ENCODE measurements at places on chromosomes 6 and 20. TPM values are rescaled to one million over a fixed set of nuclear protein-coding genes. Genes with fewer than 3 reads are reported as not detected.

Gene PTPN1
- 11.2 TPM for polyA plus RNA-seq

- no peak overlapping the region for H3K4me3 ChIP-seq
- DNase-seq: no peak
Observed at GRCh38 chr6:139184459-139184858, 49.6 kb downstream of the HECA start.

Gene C20orf144
- 0.15 TPM for polyA plus RNA-seq

Gene NOTCH4
- 27.4 TPM for polyA plus RNA-seq

DNA sequence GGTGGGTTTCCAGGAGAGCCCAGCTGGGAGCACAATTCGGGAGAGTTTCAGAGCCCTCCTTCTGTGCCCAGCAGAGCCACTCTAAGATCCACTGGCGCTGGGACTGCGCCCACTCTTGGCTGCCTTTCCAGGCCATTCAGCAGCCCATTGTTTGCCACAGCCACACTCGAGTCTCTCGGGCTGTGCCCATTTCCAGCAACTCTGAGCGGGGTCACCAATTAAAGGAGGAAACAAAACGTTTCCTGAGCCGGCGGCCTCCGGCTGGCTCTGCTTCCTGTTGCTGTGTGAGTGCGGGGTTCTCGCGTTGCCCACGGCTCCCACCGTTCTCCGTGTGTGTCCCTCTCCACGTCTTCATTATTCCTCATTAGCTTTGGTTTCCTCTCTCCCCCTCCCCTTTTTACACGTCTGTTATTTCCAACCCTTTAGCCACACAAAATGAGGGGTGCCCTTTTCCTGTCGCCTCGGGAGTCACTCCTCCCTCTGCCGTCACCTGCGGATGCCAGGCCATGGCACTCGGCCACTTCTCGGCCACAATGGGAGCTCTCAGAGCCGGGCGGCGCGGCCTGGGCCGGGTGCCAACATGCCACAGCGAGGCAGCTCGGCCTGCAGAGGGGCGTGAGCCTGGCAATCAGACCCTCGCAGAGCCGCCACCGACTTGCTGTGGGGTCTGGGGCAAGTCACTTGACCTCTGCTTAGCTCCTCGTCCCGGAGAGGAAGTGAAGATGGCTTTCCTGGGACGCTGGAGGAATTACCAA, 94.3 kb upstream of the NKX2-2 start:
- no peaks in the 10 kb centered on the region for H3K27me3 ChIP-seq
- DNase-seq: peak; percentile 54
- H3K4me3 ChIP-seq: no peak overlapping the region
- no peaks in the 10 kb centered on the region for H3K4me1 ChIP-seq
- H3K27ac ChIP-seq: no peak overlapping the region
- no peaks in the 10 kb centered on the region for H3K36me3 ChIP-seq

Gene SLC44A4
- polyA plus RNA-seq: 9.0 TPM

DNA sequence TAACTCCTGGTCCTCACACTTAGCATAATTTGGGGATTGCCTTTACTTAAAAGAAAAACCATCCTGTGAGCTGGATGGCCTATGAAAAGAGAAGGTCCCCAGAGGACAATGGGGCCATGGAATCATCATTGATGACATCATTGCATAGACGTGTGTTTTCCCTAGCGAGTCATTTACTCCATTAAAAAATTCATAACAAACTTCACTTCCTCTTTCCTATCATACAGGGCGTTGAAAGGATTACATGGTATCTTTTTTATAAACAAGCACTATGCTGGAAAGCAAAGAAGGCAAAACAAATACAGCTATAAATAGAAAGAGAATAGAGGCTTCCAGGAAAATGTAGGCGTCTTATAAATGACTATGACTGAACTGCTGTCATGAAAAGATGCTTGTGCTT, 11.3 kb upstream of the COL12A1 start:
- H3K27ac ChIP-seq: no peak overlapping the region
- no peaks in the 10 kb centered on the region for H3K27me3 ChIP-seq
- no peaks in the 10 kb centered on the region for H3K4me1 ChIP-seq
- no peak overlapping the region for H3K4me3 ChIP-seq

Gene ID1
- 64.7 TPM for polyA plus RNA-seq

DNA sequence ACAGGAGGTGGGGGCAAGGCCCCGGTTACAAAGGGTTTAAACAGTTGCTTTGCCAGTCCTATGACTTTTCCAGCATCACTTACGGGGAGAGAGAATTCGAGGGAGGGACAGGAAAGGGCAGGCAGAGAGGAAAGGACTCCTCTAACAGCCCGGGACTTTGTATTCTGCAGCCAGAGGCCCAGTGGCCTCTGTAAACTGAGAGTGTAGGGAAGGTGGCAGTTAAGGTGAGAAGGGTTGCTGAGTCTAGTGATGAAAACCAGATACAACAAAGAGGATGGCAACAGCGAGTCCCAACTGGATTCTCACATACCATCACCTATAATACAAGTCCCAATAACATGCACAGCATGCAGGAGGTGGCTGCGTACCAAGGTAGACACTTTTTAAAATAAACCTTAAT, 13.5 kb downstream of the PLAGL2 start:
- H3K27ac ChIP-seq: no peak overlapping the region
- DNase-seq: no peak
- no peaks in the 10 kb centered on the region for H3K4me1 ChIP-seq
- H3K36me3 ChIP-seq: no peaks in the 10 kb centered on the region
- no peak overlapping the region for H3K4me3 ChIP-seq

- H3K4me3 ChIP-seq: no peak overlapping the region
- H3K27ac ChIP-seq: no peak overlapping the region
- no peak for DNase-seq
- no peaks in the 10 kb centered on the region for H3K36me3 ChIP-seq
- no peaks in the 10 kb centered on the region for H3K4me1 ChIP-seq
Observed at GRCh38 chr6:48928937-48929336, 534.1 kb downstream of the MMUT start.

Gene SCRT2
- 0.63 TPM for polyA plus RNA-seq

Gene GPSM3
- polyA plus RNA-seq: 5.4 TPM

- no peaks in the 10 kb centered on the region for H3K27me3 ChIP-seq
- H3K4me1 ChIP-seq: no peaks in the 10 kb centered on the region
- no peak overlapping the region for H3K27ac ChIP-seq
- no peaks in the 10 kb centered on the region for H3K36me3 ChIP-seq
Observed at GRCh38 chr20:4108495-4109306, 93.3 kb upstream of the RNF24 start.

- no peaks in the 10 kb centered on the region for H3K4me1 ChIP-seq
- H3K36me3 ChIP-seq: no peaks in the 10 kb centered on the region
- no peak overlapping the region for H3K4me3 ChIP-seq
- DNase-seq: no peak
- H3K27me3 ChIP-seq: no peaks in the 10 kb centered on the region
Observed at GRCh38 chr6:156154896-156155295, 622.3 kb upstream of the ARID1B start.

GRCh38 chr6:138645976-138646640, 127.5 kb upstream of the CCDC28A start:
- H3K36me3 ChIP-seq: no peaks in the 10 kb centered on the region
- DNase-seq: no peak
- no peaks in the 10 kb centered on the region for H3K4me1 ChIP-seq
- no peak overlapping the region for H3K27ac ChIP-seq

Gene TRIM40
- not detected for polyA plus RNA-seq

GRCh38 chr6:143965503-143966171, 42.4 kb downstream of the PLAGL1 start:
- no peaks in the 10 kb centered on the region for H3K27me3 ChIP-seq
- DNase-seq: no peak
- H3K4me1 ChIP-seq: no peaks in the 10 kb centered on the region
- H3K36me3 ChIP-seq: no peaks in the 10 kb centered on the region
- H3K27ac ChIP-seq: no peak overlapping the region

GRCh38 chr6:454148-454991, 62.8 kb downstream of the IRF4 start:
- no peaks in the 10 kb centered on the region for H3K27me3 ChIP-seq
- H3K36me3 ChIP-seq: no peaks in the 10 kb centered on the region
- DNase-seq: no peak

Gene OGFRL1
- polyA plus RNA-seq: 3.3 TPM

- no peak overlapping the region for H3K27ac ChIP-seq
- H3K27me3 ChIP-seq: no peaks in the 10 kb centered on the region
- no peak for DNase-seq
- no peaks in the 10 kb centered on the region for H3K36me3 ChIP-seq
Observed at GRCh38 chr6:28633445-28634215, 107.9 kb downstream of the GPX5 start.

Gene FAM83C
- not detected for polyA plus RNA-seq

GRCh38 chr6:45870531-45870930, 145.1 kb downstream of the CLIC5 start:
- H3K4me3 ChIP-seq: no peak overlapping the region
- no peak for DNase-seq
- H3K4me1 ChIP-seq: no peaks in the 10 kb centered on the region
- H3K27me3 ChIP-seq: no peaks in the 10 kb centered on the region
- H3K27ac ChIP-seq: no peak overlapping the region
- H3K36me3 ChIP-seq: no peaks in the 10 kb centered on the region

Gene CLDN20
- polyA plus RNA-seq: not detected

DNA sequence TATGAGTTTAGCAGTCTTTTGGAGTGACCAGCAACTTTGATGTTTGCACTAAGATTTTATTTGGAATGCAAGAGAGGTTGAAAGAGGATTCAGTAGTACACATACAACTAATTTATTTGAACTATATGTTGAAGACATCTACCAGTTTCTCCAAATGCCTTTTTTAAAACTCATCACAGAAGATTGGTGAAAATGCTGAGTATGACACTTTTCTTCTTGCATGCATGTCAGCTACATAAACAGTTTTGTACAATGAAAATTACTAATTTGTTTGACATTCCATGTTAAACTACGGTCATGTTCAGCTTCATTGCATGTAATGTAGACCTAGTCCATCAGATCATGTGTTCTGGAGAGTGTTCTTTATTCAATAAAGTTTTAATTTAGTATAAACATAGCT, 13.9 kb downstream of the GJA1 start:
- H3K27ac ChIP-seq: no peak overlapping the region
- no peaks in the 10 kb centered on the region for H3K36me3 ChIP-seq
- no peak overlapping the region for H3K4me3 ChIP-seq
- H3K4me1 ChIP-seq: no peaks in the 10 kb centered on the region
- no peak for DNase-seq

Gene ABHD16B
- polyA plus RNA-seq: 0.12 TPM

Gene DUSP15
- 2.5 TPM for polyA plus RNA-seq

- H3K4me3 ChIP-seq: no peak overlapping the region
- no peaks in the 10 kb centered on the region for H3K27me3 ChIP-seq
- no peak overlapping the region for H3K27ac ChIP-seq
- peak; percentile 61 for DNase-seq
- H3K4me1 ChIP-seq: peaks cover 4% of the 10 kb centered on the region
Observed at GRCh38 chr20:44388466-44389023, 33.0 kb downstream of the HNF4A start.

Gene ELOVL2
- 1.9 TPM for polyA plus RNA-seq

GRCh38 chr6:118335325-118335816, 212.7 kb upstream of the PLN start:
- no peaks in the 10 kb centered on the region for H3K36me3 ChIP-seq
- H3K27ac ChIP-seq: no peak overlapping the region
- DNase-seq: no peak
- no peak overlapping the region for H3K4me3 ChIP-seq
- H3K27me3 ChIP-seq: no peaks in the 10 kb centered on the region

- no peaks in the 10 kb centered on the region for H3K4me1 ChIP-seq
- H3K36me3 ChIP-seq: no peaks in the 10 kb centered on the region
- DNase-seq: no peak
- no peak overlapping the region for H3K4me3 ChIP-seq
- H3K27me3 ChIP-seq: no peaks in the 10 kb centered on the region
Observed at GRCh38 chr20:56778765-56779195, 149.7 kb downstream of the TFAP2C start.

GRCh38 chr6:136024711-136025110, 173.2 kb downstream of the PDE7B start:
- H3K4me3 ChIP-seq: no peak overlapping the region
- no peak for DNase-seq
- H3K36me3 ChIP-seq: no peaks in the 10 kb centered on the region
- H3K4me1 ChIP-seq: no peaks in the 10 kb centered on the region
- no peaks in the 10 kb centered on the region for H3K27me3 ChIP-seq
